ENCODE measurements at places on chromosomes 11 and 22. TPM values are rescaled to one million over a fixed set of nuclear protein-coding genes. Genes with fewer than 3 reads are reported as not detected.

The C22orf42 gene
- not detected for total RNA-seq

The ANGPTL5 gene
- not detected for total RNA-seq

The ZP1 gene
- not detected for total RNA-seq

The LARGE1 gene
- 0.49 TPM for total RNA-seq

The OR52H1 gene
- not detected for total RNA-seq

The PKDREJ gene
- not detected for total RNA-seq

The MN1 gene
- 0.54 TPM for total RNA-seq

The OR10S1 gene
- not detected for total RNA-seq

The GRM5 gene
- total RNA-seq = not detected

The CTSW gene
- not detected for total RNA-seq

The C11orf24 gene
- 17.4 TPM for total RNA-seq

The TRIM29 gene
- total RNA-seq = not detected

The APLNR gene
- not detected for total RNA-seq

The ATG2A gene
- 20.5 TPM for total RNA-seq

The RGL4 gene
- not detected for total RNA-seq

The PATE2 gene
- not detected for total RNA-seq

The MYEOV gene
- total RNA-seq = 1.8 TPM

The ANKK1 gene
- not detected for total RNA-seq

The C11orf91 gene
- total RNA-seq = not detected

The CEP126 gene
- 0.07 TPM for total RNA-seq

The TENM4 gene
- total RNA-seq = 18.6 TPM

The FGF3 gene
- total RNA-seq = not detected

The CLCF1 gene
- total RNA-seq = 1.9 TPM

Measured in G401 (cell line).